ENCODE measurements at places on chromosomes 6 and 20.

- H3K4me3 ChIP-seq, result no peak overlapping the region
- H3K36me3 ChIP-seq, result no peaks in the 10 kb centered on the region
- no peaks in the 10 kb centered on the region for H3K27me3 ChIP-seq
These were observed 97.4 kb downstream of the SASH1 start for GRCh38 chr6:148440016-148440415.

GRCh38 chr6:50093116-50093937 is 43.6 kb upstream of the DEFB112 start:
- H3K4me1 ChIP-seq, result peaks cover 25% of the 10 kb centered on the region
- DNase-seq, result peak; percentile 67
- H3K36me3 ChIP-seq, result no peaks in the 10 kb centered on the region

GRCh38 chr6:114195027-114195365 is 147.8 kb downstream of the HS3ST5 start:
- H3K4me3 ChIP-seq, result no peak overlapping the region
- peak; percentile 19 for DNase-seq
- peak overlapping the region; percentile 51 for H3K27ac ChIP-seq
- H3K36me3 ChIP-seq, result no peaks in the 10 kb centered on the region

DNA sequence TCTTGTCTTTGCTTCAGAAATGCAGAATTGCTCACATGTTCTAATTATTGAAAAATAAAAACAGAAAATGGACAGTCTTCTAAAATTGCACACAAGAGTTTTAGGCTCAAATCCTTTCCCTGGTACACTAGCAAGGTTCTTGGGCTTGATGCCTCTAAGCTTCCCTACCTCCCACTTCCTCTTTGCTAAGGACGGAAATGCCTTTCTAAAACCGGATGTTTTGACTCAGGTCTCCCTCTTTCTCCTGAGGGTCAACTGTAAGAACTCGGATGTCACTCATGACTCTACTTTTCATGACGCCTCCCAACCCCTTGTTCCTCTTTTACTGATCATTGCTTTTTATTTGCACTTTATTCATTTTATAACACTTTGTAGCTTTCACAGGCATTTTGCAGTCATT is 613.5 kb downstream of the C6orf118 start:
- no peaks in the 10 kb centered on the region for H3K4me1 ChIP-seq
- no peak overlapping the region for H3K4me3 ChIP-seq
- DNase-seq, result no peak
- H3K27ac ChIP-seq, result no peak overlapping the region

DNA sequence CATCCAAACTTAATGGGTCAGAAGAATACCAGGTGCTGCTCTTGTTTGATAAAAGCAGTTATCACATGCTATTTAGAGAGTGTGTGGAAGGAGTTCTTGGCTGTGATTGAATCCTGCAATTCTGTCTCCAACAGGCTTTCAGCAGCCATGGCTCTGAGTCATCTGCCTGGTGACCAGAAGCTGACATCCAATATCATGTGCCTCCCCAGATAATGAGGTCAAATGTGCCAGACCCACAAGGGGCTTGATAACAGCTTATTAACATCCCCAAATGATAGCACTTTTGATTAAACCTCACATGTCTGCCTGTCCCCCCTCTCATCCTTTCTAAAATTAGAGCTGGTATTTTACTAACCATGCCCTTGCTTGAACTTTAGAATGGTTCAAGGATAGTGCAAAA is 175.7 kb upstream of the PLN start:
- no peak for DNase-seq
- no peaks in the 10 kb centered on the region for H3K36me3 ChIP-seq
- no peak overlapping the region for H3K4me3 ChIP-seq
- no peaks in the 10 kb centered on the region for H3K27me3 ChIP-seq

DNA sequence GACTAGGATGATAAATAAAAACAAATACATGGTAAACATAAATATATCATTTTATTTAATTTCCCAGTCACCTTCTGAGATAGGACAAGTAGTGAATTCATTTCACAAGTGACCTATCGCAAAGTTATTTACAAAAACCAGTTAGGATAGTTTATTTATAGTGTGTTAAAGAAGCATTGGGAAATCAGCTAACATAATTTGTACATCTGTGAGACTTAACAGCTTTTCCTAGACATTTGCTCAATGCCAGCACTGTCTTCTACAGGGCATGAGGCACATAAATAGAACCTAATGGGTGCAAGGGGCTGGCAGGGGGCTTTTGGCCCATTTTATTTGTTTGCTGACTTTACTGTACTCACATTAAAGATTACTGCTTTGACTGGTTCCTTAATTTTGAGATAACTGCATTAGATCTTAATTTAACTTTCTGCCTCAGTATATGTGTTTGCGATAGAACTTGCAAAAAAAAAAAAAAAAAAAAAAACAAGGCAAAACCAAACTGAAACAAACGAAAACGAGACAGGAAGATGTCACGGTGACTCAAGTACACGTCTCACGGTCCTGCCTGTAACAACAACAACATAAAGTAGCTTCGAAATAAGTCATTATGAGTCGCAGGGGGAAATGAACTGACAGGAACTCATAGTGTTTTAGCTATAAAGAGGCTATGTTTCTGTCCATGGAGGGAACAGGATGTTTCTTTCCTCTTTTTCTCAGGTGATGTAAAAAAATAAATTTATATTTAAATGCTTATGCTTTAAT is 133.7 kb upstream of the GMDS start:
- no peaks in the 10 kb centered on the region for H3K27me3 ChIP-seq
- H3K27ac ChIP-seq, result no peak overlapping the region
- no peak for DNase-seq
- no peak overlapping the region for H3K4me3 ChIP-seq
- no peaks in the 10 kb centered on the region for H3K36me3 ChIP-seq

DNA sequence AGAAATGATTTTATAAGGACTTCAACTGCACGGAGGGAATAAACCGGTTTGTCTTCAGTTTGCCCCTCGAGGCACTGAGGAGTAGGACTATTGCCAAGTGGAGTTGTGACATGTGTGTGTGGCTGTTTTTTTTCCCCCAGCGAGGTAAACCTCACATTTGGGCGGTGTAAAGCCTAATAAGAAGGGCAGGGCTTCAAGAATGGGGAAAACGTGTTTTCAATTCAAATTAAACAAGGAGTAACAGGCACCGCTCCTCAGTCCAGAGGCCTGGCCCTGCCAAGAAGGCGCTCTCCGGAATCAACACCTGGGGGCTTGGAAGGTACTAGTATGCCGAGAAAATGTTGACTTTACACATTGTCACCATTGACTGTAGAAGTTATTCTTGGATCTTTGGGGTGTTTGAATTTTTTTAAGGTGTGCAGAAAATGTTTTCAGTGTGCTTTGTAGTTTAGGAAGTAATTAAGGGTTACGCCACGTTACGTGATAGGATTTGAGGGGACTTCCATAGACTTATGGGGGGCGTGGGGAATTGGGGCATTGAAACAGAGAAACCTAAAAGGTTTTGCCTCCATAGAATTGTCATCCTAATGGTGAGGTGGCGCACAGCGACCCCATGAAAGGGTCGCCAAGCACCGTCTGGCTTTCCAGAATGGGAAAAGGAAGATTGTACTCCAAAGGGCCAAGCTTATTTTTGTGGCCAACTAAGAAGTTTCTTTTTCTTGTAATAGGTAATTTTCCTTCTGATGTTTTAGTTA is 791 bp downstream of the ADGRG6 start:
- H3K36me3 ChIP-seq, result no peaks in the 10 kb centered on the region
- peak overlapping the region; percentile 87 for H3K4me3 ChIP-seq
- H3K27me3 ChIP-seq, result no peaks in the 10 kb centered on the region
- H3K27ac ChIP-seq, result peak overlapping the region; percentile 85
- no peak for DNase-seq
- no peaks in the 10 kb centered on the region for H3K4me1 ChIP-seq

- H3K36me3 ChIP-seq, result no peaks in the 10 kb centered on the region
- H3K27ac ChIP-seq, result no peak overlapping the region
- H3K4me3 ChIP-seq, result no peak overlapping the region
- peaks cover 69% of the 10 kb centered on the region for H3K27me3 ChIP-seq
These were observed 11.1 kb downstream of the ULBP1 start for GRCh38 chr6:149974825-149975224.

DNA sequence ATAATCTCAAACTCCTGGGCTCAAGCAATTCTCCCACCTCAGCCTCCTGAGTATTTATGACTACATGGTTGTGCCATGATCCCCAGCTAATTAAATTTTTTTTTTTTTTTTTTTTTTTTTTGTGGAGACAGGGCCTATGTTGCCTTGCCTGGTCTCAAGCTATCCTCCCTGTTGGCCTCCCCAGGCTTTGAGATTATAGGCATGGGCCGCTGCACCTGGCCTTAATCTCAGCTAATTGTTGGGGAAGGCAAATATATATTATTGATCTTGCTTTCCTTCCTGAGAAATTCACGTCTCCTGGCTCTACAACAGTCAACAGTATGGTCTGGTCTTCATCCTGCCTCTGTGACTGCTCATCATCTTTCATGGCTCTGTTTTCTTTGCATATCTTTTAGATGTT is 20.1 kb downstream of the PCMT1 start:
- DNase-seq, result no peak
- H3K36me3 ChIP-seq, result peaks cover 3% of the 10 kb centered on the region
- H3K4me1 ChIP-seq, result no peaks in the 10 kb centered on the region
- H3K4me3 ChIP-seq, result no peak overlapping the region
- no peaks in the 10 kb centered on the region for H3K27me3 ChIP-seq

GRCh38 chr6:131250936-131251335 is 115.7 kb downstream of the AKAP7 start:
- H3K27ac ChIP-seq, result peak overlapping the region; percentile 65
- H3K36me3 ChIP-seq, result no peaks in the 10 kb centered on the region
- peak overlapping the region; percentile 58 for H3K4me3 ChIP-seq
- DNase-seq, result peak; percentile 25
- no peaks in the 10 kb centered on the region for H3K27me3 ChIP-seq

DNA sequence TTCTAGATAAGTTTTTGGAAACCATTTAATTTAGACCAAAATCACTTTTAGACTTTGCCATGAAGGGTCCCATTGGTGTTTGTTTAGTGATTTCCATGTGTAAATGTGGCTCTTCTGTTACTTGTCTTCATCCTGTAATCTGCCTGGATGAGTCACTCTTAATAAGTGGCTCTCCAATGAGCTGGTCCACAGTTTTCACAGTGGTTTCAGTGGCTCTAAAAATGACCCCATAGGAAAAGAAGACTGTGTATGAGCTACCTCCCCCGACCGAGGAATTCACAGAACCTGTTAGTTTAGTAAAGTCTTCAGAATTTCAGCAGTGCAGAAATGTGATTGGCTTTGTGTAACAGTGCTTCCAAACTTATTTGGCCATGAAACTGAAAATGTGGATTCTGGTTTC is 492.0 kb upstream of the MARCKS start:
- H3K4me3 ChIP-seq, result no peak overlapping the region
- H3K27me3 ChIP-seq, result no peaks in the 10 kb centered on the region
- no peaks in the 10 kb centered on the region for H3K36me3 ChIP-seq
- H3K27ac ChIP-seq, result no peak overlapping the region
- DNase-seq, result no peak

- no peaks in the 10 kb centered on the region for H3K27me3 ChIP-seq
- DNase-seq, result no peak
- no peak overlapping the region for H3K27ac ChIP-seq
- H3K4me1 ChIP-seq, result peaks cover 16% of the 10 kb centered on the region
- H3K36me3 ChIP-seq, result no peaks in the 10 kb centered on the region
These were observed 27.7 kb downstream of the RIPOR2 start for GRCh38 chr6:24907919-24908649.

DNA sequence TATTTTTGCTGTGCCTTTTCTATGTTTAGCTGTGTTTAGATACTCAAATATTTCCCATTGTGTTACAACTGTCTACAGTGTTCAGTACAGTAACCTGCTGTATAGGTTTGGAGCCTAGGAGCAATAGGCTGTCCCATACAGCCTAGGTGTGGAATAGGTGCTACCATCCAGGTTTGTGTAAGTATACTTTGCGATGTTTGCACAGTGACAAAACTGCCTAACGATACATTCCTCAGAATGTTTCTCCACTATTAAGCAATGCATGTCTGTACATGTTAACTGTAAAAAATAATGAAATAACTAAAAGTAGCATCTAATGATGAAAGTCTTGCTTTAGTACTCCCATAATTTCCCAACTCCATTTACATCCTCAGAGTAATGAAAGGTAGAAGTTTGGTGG is 46.0 kb downstream of the SERAC1 start:
- peaks cover 5% of the 10 kb centered on the region for H3K36me3 ChIP-seq
- H3K4me3 ChIP-seq, result no peak overlapping the region
- no peak overlapping the region for H3K27ac ChIP-seq
- no peak for DNase-seq
- H3K4me1 ChIP-seq, result no peaks in the 10 kb centered on the region

- peaks cover 6% of the 10 kb centered on the region for H3K4me1 ChIP-seq
- no peaks in the 10 kb centered on the region for H3K36me3 ChIP-seq
- no peak overlapping the region for H3K4me3 ChIP-seq
- no peak for DNase-seq
- no peak overlapping the region for H3K27ac ChIP-seq
These were observed 27.8 kb downstream of the QKI start for GRCh38 chr6:163442336-163442735.

GRCh38 chr20:35006531-35006971 is 50.9 kb downstream of the MYH7B start:
- no peak for DNase-seq
- no peaks in the 10 kb centered on the region for H3K4me1 ChIP-seq
- peaks cover 98% of the 10 kb centered on the region for H3K36me3 ChIP-seq
- H3K27ac ChIP-seq, result no peak overlapping the region

- no peaks in the 10 kb centered on the region for H3K36me3 ChIP-seq
- H3K27ac ChIP-seq, result no peak overlapping the region
- peak; percentile 64 for DNase-seq
- no peak overlapping the region for H3K4me3 ChIP-seq
These were observed 140.2 kb upstream of the PHACTR1 start for GRCh38 chr6:12576389-12576788.

DNA sequence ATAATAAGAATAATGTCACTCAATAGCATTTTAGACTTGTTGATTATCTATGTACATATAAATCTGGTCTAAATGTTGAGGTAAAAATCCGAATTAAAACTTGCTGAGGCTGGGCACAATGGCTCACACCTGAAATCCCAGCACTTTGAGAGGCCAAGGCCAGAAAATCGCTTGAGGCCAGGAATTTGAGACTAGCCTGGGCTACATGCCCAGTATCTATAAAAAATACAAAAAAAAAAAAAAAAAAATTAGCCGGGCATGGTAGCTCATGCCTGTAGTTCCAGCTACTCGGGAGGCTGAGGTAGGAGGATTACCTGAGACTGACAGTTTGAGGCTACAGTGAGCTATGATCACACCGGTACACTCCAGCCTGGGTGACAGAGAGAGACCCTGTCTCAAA is 34.2 kb upstream of the SUPT3H start:
- H3K27me3 ChIP-seq, result no peaks in the 10 kb centered on the region
- H3K36me3 ChIP-seq, result no peaks in the 10 kb centered on the region
- no peaks in the 10 kb centered on the region for H3K4me1 ChIP-seq

- no peaks in the 10 kb centered on the region for H3K27me3 ChIP-seq
- H3K27ac ChIP-seq, result peak overlapping the region; percentile 35
- H3K36me3 ChIP-seq, result no peaks in the 10 kb centered on the region
- H3K4me1 ChIP-seq, result peaks cover 3% of the 10 kb centered on the region
- H3K4me3 ChIP-seq, result no peak overlapping the region
These were observed 107.0 kb downstream of the TNFRSF21 start for GRCh38 chr6:47202644-47203205.
